ENCODE measurements at places on chromosomes 4 and X. TPM values are rescaled to one million over a fixed set of nuclear protein-coding genes. Genes with fewer than 3 reads are reported as not detected.

The RTL3 gene
- total RNA-seq = not detected

The CNGA1 gene
- 11.2 TPM for total RNA-seq

DNA sequence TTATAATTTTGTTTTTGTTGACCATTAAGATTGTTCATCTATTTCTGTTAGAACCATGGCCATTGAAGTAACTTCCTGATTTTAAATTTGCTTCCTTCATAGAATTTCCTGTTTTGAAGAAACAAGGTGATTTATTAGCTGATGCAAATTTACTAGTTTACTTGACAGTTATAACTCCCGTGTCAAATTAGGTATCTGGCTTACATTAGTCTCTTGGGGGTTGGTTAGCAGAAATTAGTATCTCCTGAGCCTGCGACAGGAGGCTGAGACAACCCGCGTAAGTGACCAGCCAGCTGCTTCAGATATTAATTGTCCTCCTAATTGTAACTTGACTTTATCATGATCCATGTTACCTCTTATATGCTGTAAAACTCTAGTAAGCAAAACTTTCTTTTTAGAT, 154.3 kb downstream of the CFAP299 start:
- DNase-seq = no peak

GRCh38 chr4:9979101-9979701, 42.1 kb downstream of the SLC2A9 start:
- DNase-seq = no peak

DNA sequence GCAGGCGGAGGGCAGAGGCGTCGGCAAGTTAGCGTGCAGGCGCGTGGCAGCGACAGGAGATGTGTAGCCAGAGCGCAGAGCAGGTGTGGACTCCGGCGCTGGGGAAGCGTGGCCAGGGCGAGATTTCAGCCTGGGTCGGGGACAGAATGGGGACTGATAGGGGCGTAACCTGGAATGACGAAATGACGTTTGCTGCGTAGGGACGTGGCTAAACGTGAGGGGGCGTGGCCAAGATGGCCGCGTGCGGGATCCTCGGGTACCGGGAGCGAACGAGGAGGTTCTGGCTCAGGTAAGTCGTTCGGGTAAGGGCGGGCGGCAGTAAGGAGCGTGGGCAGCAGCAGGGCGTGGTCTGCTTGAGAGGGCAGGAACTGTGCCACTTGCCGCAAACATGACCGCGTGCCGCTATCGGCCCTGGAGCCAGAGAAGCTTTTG, 10.9 kb upstream of the CLTRN start:
- peak; percentile 88 for DNase-seq

Data from right lobe of liver (tissue), 6 donors.